ENCODE measurements at places on chromosomes 16 and 17.

DNA sequence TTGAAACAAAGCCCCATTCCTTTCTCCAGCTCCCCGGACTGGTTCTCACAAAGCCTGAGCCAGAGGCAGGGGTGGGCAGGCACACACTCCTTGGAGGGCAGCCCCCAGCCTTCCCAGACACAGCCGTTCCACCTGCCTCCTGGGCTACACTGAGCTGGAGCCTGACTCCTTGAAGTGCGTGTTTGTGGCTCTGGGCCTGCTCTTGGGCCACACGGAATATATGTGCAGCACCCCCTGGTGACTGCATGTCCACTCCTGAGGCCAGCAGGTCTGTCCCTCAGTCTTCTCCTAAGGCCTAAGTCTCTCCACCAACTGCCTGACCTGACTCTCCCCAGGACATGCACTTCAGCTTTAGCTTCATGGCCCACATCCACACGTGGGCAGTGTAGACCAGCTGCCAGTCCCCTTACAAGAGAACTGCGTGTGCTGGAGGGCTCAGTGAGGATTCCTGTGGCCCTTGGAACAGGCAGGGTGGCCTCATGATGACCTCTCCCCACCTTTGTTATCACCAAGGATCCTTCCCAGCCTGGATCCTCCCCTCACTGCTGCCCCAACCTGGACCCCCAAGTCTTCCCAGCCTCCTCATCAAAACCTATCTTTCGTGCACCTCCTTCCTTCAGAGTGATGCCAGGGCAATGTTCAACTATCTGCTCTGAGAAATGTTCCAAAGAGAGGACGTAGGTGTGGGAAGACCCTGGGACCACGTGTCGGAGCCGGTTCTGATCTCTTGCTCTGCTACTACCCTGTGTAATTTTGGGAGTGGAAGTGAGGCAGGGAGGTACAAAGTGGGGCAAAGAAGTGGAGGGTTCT, 12.4 kb upstream of the SLC6A2 start:
- no peak for DNase-seq

DNA sequence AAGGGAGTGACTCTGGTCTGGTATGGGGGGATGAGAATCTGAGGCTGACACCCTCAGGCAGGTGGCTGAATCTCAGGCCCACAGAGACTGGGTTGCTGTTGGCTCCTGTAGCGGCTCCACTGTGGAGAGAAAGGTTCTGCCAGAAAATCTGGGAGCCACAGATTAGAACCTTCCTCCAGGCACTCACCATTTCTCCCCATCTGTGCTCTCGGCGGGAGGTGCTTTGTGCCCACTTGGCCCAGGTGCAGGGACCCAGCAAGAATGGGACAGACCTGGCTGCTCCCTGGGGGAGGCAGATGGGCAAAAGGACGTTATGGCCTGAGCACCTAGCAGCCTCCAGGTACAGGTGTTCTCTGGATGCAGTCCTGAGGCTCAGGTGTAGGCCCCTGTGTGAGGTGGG, 20.1 kb downstream of the RAB11FIP3 start:
- no peak for DNase-seq

DNA sequence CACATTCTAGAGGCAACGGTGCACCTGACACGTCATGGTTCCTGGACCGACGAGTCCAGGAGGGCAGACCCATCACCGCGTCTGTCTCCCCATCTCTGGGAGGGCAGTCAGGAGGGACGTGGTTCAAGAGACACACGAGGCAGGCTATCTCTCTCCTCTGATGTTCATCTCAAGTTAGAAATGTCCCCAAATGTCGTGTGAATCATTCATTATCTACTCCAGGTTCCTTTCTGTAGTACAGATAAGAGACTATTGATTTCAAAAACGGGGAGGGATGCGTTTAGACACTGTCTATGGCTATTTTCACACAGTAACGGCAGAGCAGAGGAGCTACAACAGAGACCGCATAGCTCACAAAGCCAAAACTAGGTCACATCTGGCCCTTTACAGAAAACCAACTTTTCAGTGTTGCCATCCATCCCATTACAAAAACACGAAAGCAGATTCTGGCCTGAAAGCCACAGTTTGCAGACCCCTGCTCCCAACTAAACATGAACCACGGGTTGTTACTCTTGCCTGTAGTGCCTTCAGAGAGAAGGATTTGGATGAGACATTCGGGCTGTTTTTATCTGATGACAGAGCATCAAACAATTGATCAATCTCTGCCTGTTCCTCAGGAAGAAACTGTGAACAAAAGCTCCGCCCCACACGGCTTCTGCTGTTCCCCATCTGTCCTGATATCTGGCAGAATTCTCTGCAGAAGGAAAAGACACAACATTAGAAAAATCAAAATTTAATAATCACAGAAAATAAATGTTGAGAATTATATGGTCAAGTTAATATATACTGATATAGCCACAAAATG, 6.8 kb downstream of the MEAK7 start:
- peak; percentile 41 for DNase-seq

GRCh38 chr17:49759203-49759602, 4.7 kb downstream of the FAM117A start:
- DNase-seq, result no peak

DNA sequence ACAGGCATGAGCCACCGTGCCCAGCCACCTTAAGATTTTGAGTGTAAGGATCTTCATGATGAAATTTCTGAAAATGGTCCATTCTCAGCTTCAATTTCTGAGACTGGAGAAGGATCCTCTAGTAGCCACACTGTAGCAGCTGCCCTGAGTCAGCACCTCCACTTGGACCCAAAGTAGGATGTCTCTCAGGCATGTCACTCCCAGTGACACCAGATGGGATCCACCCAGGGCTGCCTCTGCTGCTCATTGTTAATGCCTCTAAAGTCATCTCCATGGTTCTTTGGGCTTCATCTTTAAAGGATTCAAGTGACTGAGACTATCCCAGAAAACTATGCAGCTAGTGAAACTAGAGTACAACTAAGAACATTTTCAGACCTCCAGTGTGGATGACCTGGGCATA, 7.9 kb downstream of the PLD6 start:
- DNase-seq, result no peak

DNA sequence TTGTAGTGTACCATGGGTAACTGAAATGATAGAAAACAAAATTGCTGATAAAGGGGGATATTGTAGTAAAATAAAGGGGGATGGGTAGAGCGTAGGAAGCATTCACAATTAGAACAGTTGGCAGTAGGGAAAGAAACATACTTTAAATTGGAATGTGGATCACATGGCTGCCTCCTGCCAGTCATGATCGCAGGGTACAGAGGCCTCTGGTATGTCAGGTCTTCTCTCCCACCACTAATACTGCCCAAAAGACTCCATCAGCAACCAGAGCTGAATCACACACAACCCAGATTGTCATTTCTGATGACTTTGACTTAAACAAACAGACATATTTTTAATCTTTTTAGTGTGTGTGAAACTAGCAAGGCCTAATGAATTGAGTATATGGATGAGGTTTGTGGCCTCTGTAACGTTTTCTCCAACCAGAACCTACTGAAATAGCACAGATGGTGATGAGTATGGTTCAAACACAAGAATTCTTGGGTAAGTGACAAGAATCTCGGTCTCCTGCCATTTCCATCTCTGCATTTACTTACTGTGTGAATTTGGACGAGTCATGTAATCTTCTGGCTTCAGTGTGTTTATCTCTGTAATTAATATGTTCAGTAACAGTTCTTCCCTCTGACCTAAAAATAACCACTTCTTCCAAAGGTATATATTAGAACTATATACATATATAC, 112.6 kb downstream of the USP22 start:
- no peak for DNase-seq

All from brain (organoid and tissue), 16 donors.